Liver (tissue), 10 donors: ENCODE measurements at places on chromosomes 5 and 9.

DNA sequence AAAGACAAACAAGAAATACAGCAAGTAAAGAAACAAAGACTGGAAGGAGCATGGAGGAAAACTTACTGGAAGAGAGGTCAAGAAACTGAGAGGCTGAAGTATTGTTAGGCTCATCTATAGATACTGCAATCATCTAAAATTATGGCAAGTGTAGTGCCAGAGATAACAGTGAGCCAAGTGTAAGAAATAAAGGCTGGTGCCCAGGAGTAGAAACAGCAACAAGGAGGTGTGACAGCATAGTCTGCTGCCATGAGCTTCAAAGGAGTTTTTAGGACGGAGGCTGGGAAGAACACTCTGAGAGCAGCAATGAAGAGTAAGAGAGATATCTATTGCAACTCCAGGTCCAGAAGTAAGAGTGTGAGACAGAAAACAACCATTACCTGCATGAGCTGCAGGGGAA, 60.5 kb downstream of the MEGF9 start:
- DNase-seq, result no peak

DNA sequence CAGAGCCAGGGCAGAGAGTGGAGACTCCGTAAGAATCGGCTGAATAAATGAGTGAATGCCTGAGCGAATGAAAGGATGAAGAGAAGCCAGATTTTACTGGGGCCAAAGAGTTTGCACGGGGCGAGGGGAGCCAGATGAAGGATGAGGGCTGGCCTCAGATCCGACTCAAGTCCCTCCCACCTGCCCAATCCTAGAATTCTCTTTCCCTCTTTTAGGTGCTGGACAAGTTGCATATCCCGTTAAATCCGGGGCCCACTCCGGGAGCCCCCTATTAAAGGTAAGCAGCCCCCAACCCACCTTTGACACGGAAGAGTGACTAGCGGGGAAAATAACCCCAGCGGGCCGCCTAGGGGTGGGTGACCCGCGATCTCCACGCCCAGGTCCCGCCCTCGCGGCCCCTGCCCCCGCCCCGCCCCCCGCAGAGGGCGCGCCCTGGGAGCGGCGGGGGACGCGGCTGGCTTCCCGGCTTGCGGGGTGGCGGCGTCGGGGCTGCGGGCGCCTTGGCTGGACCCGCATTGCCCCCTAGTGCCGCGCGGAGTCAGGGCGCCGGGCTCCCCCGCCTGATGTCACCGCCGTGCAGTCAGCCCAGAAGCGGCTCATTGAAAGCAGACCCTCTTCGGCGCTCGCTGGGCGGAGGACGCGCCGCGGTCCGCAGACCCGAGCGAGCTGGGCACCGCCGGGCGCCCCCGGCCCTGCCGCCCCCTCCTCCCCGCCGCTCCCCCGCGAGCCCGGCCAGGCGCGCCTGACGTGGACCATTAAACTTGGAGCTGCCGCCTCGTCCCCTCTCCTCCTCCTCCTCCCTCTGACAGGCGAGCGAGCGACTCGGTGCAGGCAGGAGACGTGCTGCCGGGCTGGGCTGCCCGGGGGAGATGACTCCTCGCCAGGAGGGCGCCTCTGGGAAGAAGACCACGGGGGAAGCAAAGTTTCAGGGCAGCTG, at the start of gene ADRA1B:
Gene ADRA1B (plus strand): TSS at position 579 of the 937 bp plus-strand sequence. CDS start 424 bp downstream, outside the sequence.
- DNase-seq, result peak; percentile 63

GRCh38 chr9:130626249-130626996, 38.0 kb upstream of the PRDM12 start:
- DNase-seq, result no peak

- DNase-seq, result no peak
Measured at GRCh38 chr5:53997736-53998627, 312.4 kb downstream of the ARL15 start.

GRCh38 chr9:13956107-13956506, 357.8 kb downstream of the NFIB start:
- no peak for DNase-seq

GRCh38 chr9:99852617-99853016, 30.9 kb downstream of the NR4A3 start:
- DNase-seq, result no peak

DNA sequence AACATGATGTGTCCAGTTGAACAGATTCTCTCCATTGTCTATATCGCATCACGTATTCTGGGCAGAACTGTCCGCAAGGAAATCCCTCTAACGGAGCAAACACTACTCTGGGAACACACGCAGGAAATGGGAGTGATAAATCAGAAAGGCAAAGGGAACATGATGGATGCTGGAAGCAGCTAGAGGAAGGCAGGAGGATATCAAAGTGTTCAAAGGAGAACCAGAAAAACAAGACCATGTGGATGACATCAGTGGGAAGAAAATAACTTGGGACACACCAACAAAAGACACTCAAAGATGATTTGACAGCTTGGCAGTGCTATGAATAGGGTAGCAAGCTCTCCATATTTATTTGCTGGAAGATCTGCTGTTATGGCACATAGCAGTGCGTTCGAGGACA, 142.9 kb downstream of the PLK2 start:
- no peak for DNase-seq

DNA sequence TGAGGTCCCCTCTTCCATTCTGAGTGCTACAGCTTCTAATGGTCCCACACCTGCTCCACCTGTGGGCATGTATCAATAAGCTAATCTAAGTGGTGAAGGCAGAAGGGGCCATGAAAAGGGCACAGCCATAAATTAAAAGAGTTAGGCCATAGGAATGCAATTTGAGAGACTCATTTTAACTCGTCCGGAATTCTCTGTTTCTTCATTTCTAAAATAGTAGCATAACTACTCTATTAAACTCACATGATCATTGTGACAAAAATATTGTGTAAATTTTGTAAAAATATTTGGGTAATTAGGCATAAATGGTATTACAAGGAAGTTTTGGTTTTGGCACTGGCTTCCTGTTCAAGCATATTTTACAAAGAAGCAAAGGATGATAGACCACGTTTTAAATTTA, 103.1 kb upstream of the TXNDC8 start:
- no peak for DNase-seq

DNA sequence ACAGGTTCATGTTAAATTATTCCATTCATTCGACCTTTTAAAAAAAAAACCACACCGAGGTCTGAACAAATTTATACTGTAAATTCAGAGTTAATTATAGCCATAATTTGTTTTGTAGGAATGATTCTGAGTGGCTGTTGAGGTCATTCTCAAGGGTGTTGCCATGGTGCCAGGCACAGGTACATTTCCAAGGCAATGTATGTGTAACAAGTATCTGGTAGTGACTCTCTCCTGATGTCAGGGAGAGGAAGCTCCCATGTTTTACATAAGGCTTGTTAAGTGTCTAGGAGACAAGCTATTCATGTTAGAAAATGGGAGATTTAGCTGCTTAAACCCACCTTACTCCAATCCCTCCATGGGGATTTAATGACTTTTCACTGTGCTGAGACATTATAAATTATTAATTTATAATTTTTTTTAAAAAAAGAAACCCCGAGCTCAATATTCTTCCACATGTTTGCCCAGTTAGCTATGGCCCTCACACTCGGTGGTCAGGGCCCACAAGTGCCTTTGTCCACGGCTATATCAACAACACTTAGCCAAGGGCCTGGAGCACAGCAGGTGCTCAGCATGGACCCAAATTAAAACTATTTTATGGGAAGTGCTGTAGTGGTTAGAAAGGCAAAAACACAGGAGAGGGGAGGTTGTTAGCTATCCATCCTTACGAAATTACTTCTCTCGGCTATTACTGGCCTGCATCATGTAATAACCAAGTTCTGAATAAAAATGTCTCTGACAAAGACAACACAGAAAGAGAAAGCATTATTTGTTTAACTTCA, 154.6 kb upstream of the GNA14 start:
- no peak for DNase-seq

DNA sequence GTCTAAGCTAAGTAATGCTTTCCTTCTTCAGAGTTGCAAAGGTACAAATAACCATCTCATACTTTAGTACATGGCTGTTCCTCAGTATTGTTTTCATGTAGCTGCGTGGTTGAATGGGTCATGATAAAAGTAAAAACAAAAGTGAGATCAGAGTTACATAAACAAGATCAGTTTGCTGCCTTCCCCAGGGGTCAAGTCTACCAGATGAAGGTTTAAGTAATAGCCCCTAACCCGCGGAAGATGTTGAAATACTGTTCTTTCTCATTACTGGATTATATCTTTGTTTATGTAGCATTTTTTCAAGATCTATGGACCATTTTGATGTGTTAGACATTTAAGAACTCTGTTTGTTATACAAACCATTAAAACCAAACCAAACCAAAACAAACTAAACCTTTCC, 34.1 kb upstream of the ARRDC3 start:
- DNase-seq, result no peak

DNA sequence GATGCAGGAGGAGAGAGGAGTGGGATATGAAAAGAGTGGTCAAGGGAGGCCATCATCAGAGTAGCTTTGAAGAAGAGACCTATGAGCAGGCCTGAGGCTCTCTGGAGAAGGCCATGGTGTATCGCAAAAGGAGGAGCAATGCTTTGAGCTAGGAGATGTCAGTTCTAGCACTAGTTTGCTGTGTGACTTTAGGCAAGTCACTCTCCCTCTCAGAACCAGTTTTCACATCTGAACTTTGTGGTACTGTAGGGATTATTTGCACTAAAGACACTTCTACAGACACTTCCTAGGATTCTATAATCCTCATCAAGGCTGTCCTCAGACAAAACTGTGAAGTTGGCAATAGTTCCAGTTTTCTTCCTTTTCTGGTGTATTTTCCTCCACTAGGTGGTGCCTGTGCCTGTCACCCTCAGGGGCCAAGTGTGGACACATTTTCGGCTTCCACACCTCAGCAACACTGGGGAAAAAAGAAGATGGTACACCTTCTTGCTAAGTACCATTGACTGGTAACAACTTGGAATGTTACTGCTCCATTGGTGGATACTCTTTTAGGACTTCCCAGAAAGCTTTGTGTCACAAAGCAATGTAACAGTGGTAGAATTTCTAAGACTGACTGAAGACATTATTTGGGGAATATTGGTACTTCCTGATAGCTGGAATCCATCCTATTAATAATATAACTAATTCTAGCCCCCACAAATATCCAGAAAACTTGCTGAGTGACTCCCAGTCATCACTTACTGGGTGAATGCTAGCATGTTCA, 9.9 kb downstream of the PAPPA start:
- DNase-seq, result no peak

GRCh38 chr5:150085191-150085912, 1.0 kb downstream of the CSF1R start:
- no peak for DNase-seq

- no peak for DNase-seq
Measured at GRCh38 chr5:170233358-170233892, 640 bp downstream of the C5orf58 start.

DNA sequence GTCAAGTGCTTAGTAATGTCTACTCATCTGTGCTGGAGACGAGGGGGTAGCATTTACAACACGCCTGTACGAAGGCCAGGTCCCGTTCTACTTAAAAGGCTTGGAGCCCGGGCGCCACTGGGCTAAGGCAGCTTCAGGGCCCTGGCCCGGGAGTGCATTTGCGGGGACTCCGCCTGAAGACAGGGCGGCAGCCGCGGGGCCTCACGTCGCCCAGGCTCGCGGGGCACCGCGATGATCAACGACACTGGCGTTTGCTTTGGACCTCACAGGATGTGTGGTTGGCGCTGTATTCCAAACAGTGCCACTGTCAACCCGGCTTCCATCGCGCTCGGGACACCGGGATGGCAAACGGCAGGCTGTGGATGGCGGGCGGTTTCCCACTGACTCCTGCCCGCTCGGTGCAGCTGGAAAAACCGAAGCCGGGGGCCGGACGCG, 1.1 kb upstream of the TENT4A start:
- DNase-seq, result peak; percentile 61

DNA sequence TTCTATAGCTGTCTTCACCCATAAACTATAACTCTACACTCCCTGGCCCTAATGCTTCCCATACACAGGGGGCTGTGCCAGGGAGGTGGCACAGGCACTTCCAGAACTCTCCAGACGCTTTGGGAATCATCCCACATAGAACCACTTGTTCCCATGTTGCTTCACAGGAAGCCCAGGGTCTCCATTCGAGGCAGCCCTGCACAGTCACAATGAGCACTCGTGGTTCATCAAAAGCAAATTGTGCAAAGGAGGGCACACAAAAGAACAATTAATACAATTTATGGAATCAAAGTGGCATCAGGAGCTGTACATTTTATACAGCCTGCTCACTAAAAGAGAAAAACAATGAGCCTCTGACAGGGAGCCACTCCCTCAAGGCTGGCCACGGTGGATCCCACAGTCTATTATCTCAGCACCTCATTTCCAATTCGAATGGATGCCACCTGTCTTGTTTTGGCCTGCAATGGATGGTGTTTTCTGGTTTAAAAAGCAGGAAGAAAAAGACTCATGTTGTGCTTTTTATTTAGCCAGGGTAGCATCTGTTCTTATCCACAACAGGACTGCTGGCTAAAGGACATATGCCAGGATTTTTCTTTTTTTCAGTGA, 354.8 kb downstream of the ENC1 start:
- no peak for DNase-seq

GRCh38 chr5:81513982-81514381, 120.0 kb upstream of the ACOT12 start:
- no peak for DNase-seq

- DNase-seq, result no peak
Measured at GRCh38 chr9:133263557-133263956, 11.4 kb downstream of the ABO start.

GRCh38 chr9:137241490-137242268, 592 bp downstream of the TUBB4B start:
- DNase-seq, result peak; percentile 73

GRCh38 chr9:70988551-70988950, 132.9 kb downstream of the TRPM3 start:
- DNase-seq, result no peak

GRCh38 chr5:9207817-9208418, 338.0 kb downstream of the SEMA5A start:
- no peak for DNase-seq

- DNase-seq, result no peak
Measured at GRCh38 chr9:116271991-116272390, 118.4 kb downstream of the PAPPA start.

DNA sequence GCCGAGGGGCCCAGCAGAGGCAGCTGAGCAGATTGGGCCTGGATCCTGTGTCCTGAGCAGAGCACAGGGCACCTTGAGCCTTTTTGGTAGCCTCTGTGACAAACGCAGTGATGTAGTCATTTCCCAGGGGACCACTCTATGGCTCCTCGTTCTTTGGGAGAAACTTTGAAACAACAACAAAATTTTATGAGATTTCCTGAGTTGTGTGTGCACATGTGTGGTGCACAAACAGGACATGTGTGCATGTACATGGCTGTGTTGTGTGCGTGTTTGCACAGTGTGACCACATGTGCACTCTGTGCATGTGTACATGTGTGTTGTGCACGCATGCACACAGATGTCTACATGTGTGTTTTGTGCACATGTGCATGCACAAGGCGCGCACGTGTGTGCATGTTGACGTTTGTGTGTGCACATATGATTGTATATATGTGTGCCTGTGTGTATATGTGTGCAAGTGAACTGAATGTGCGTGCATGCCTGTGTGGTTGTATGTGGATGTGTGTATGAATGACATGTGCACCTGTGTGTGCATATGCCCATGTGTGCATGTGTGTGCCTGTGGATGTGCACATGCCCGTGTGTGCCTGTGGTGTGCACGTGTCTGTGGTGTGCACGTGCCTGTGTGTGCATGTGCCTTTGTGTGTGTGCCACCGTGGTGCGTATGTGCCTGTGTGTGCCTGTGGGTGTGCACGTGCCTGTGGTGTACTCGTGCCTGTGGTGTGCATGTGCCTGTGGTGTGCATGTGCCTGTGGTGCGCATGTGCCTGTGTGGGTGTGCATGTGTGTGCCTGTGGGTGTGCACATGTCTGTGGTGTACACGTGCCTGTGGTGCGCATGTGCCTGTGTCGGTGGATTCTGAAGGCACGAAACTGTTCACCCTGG, 221.6 kb downstream of the CACNA1B start:
- DNase-seq, result peak; percentile 24

- DNase-seq, result no peak
Measured at GRCh38 chr9:36725777-36726356, 153.2 kb downstream of the MELK start.
